ENCODE measurements at places on chromosomes 1 and 21. TPM values are rescaled to one million over a fixed set of nuclear protein-coding genes. Genes with fewer than 3 reads are reported as not detected.

C1orf116 gene
- total RNA-seq, result 0.09 TPM

METTL18 gene
- 12.0 TPM for total RNA-seq

PDPN gene
- total RNA-seq, result not detected

WDR47 gene
- 10.3 TPM for total RNA-seq

SPTA1 gene
- not detected for total RNA-seq

GUCA2A gene
- total RNA-seq, result not detected
